Common myeloid progenitor, CD34-positive (primary cell): ENCODE measurements at places on chromosomes 4 and X.

DNA sequence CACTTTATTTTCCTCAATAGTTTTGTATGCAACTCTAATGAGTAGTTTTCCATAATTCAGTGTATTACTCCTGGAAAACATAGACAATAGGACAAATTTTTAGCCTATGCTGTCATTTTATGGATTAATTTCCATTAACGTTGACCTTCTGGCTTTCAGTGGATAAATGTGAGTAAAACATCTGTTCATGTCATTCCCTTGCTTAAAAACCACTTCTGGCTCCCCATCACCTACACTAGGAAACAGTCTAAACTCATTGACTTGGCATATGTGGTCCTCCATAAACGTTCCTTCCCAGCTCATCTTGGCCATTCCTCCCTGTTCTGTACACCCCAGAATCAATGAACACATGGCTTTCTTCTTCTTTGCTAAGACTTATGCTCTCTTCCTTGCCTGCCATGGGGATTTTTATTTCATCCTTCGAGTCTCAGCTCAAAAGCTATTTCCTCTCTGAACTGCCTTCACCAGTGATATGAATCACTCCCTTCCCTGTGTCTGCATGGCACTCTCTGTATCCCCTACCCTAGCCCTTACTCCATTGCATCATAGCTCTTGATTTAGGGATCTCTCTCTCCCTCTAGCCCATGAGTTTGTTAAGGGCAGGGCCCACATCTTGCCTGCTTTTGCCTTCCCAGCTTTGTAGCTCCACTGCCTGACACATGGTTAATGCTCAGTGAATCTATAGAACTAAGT lies 34.8 kb downstream of the DOCK11 start:
- DNase-seq = peak; percentile 42

- peak; percentile 36 for DNase-seq
Measured at GRCh38 chrX:134172588-134173259, 64.3 kb upstream of the CCDC160 start.

DNA sequence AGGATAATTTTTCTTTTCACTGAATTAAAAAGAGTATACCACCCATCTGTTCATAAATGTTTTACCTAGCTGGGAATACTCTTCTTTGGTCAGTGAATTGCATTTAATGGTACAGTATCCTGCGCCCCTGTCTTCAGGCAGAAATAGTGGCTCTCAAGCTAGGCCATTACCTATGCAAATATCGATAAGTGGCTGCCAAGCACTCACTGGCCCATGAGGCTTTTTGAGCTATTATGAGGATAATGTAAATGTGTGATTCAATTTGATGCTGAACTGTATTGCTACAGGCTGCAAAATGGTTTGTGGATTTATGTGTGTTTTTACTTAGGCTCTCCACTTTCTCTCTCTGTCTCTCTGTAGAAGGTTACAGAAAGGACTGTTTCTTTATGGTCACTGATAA lies 30.1 kb upstream of the MTMR1 start:
- DNase-seq = no peak

- no peak for DNase-seq
Measured at GRCh38 chrX:57227691-57228090, 58.8 kb upstream of the FAAH2 start.

DNA sequence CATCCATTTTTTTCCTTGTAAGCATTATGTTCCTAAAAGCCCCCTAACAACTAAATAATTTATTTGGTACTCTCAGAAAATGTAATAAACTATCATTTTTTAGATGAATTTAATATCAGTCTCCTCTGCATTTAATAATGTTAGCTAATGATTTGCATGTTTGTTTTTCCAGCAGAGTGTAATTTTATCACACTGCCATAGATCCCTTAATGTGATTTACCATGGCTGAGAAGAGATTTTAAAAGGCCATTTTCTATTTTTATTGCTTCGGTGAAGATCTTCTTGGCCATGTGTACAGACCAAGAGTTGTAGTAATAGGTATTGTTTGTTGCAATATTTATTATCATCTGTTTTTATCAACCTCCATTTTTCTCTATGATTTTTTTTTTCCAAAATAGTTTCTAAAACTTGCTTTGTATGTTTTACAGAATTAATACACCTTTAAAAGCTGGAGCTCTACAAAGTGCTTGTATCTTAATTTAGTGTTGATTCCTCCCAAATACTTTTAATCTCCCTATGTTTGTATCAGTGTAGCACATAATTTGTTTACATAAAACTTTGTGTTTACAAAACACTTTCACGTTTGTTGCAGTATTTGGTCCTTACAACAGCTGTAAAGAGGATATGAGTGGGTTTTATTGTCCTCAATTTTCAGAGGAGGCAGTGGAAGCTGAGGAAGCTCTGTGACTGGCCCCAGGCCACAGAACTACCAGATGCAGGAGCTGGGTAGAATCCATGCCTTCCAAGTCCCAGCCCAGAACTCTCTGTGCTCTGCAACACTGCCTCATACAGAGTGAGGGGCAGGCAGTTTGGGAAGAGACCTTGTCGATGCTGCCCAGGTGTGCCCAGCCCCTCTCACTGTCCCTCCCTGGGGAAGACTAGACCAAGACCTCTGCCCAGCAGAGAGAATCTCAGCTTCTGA lies 58.1 kb downstream of the FAM114A1 start:
- DNase-seq = no peak

DNA sequence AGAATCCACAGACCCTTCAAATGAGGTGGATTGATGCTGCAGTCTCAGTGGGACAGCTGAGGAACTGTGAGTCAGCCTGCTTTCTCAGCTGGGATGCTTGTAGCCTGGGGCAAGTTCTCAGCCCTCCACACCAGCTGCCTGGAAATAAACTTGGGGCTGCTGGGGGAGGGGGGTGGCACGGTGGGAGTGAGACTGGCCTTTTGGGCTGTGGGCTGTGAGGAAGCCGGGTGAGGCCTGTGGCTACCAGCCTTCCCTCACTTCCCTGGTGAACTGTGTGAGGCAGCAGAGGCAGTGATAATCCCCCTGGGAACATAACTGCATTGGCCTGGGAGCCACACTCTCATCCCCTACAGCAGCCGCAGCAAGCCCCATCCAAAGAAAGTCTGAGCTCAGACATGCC lies 114.5 kb upstream of the GUCY1A1 start:
- no peak for DNase-seq

- DNase-seq = no peak
Measured at GRCh38 chr4:74631338-74631737, 163.0 kb downstream of the BTC start.

DNA sequence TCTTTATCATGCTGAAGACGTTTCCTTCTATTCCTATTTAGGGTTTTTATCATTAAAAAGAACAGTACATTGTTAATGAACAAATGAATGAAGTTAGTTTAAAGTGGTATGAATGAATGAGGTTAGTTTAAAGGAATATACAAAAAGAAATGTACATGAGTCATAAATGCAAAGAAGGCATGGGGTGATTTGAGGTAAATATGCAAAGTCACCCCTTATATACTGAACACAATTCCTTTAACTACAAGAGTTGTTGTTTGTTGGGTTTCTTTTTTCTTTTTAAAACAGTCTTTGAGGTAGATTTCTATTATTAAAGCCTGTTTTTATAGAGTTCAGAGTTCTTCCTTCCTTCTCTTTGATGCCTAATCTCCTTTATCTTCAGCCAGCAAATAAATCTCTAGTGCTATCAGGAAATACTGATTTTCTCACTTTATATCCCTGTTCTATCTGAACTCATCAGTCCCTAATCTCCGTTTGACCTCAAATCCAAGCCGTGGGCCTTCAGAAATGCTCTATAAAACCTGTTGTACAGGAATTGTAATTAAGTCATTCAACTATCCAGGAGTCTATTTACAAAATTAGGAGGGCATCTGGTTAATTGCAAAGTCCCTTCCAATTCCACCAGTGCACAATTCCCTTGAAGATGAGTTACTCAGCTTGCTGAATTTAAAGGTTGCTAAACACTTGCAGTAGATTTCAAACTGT lies 31.6 kb upstream of the ABCG2 start:
- DNase-seq = no peak

GRCh38 chr4:75637176-75637575 lies 6.8 kb upstream of the CDKL2 start:
- no peak for DNase-seq

GRCh38 chrX:16588266-16588665 lies 61.7 kb upstream of the S100G start:
- no peak for DNase-seq

GRCh38 chr4:11889099-11889498 lies 460.4 kb upstream of the HS3ST1 start:
- DNase-seq = no peak

GRCh38 chr4:98746936-98747335 lies 88.5 kb upstream of the TSPAN5 start:
- DNase-seq = no peak

- DNase-seq = no peak
Measured at GRCh38 chr4:132866616-132867015, 282.5 kb upstream of the PCDH10 start.

DNA sequence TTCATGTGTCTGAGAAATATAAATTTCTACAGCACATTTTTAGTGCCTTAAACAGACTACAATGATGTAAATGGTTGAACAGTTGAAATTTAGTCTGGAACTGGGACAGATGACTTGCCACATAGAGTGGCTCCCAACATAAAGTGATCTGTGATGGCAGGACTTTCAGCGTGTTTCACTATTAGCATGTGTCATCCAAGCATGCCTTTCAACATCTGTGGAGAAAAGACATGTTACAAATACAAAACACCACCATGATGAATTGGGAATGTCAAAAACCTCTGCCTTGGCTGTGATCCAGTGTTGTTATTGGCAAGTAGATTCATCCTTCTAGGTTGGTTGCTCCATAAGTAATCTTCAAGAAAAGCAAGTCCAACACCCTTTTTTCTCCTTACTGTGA lies 348.7 kb downstream of the MAPK10 start:
- DNase-seq = no peak

DNA sequence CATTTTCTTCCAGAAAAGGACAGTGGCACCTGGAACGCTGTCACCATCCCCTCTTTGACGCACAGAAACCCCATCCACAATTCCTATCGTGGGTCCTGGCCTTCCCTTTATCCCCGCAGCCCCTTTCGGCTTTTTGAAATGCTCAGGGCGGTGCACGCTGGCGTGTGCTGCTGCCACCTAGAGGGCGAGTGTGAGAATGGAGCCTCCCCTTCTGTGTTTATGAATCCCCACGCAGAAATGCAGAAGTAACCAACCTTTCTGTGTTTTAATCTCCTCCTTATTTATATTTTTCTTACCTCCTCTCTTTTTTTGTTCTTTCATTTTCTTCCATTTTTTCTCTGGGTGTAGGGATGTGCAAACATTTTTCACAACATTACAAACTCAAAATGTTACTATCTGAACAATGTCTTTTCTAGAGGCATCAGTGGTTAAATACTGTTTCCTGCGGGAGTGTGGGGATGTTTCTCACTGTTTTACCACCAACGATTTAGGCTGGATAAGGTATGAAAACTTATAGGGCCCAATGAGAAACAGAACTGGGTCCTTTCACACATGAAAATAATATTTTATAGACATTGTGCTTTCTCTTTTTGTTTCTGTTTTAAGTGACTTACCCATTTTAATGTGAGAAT lies 50.0 kb downstream of the TMA16 start:
- peak; percentile 85 for DNase-seq

DNA sequence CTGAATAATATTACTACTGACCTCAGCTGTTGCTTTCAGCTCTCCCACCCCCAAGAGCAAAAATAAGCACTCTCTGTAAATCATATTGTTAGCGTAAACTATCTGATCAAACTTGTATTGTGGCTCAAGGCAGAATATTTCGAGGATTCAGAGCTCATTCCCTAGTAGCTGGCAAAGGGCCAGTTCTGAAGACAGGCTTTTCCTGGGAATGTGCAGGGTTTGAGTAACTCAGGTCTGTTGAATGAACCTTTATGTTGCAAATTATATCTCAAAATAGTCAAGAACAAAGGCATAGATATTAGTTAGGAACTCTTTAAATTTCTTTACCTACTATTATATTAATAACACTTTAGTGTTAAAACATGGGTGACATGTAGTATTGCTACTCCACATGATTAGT lies 454.9 kb downstream of the CCSER1 start:
- DNase-seq = no peak

- DNase-seq = no peak
Measured at GRCh38 chr4:139682741-139683151, 17.1 kb downstream of the MGST2 start.

- peak; percentile 92 for DNase-seq
Measured at GRCh38 chr4:6986781-6987587, 56.2 kb upstream of the TADA2B start.

- DNase-seq = no peak
Measured at GRCh38 chr4:71614621-71615020, 169.3 kb downstream of the GC start.

- no peak for DNase-seq
Measured at GRCh38 chr4:32000846-32001488, 1280.8 kb downstream of the PCDH7 start.

DNA sequence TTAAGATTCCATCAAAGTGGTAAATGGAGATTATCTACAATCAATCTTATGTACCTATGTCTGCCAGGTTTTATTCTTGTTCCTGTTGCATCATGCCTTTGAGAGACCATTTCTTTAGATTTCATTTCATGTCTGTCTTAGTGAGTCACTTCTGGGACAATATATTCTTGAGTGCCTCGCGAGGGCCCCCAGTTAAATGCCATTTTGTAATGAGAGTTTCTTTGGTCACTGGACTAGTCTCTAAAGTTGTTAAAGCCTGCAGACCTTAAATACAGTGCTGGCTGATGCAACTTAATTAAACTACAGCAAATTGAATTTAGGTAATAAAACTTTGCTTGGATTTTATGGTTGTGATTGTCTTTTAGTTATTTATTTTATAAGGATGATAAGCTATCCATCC lies 87.2 kb upstream of the PITX2 start:
- no peak for DNase-seq

- DNase-seq = no peak
Measured at GRCh38 chr4:53371049-53371448, 5.2 kb upstream of the SCFD2 start.

DNA sequence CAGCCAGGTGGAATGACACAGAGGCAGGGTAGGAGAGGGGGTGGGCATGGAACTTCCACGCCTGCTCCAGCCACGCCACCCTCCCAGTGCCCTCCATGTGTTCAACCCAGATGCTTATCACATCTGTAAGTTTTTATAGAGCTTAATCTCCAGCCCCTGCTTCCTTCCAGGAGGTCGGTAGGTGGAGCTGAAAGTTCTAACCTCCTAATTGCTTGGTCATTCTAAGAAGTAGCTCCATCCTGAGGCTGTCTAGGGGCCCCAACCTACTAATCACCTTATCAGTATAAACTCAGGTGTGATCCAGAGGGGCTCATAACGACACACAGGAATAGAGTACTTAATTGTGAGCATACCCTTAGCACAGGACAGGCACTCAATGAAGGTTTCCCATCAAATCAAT lies 18.3 kb downstream of the QDPR start:
- DNase-seq = peak; percentile 78

- peak; percentile 80 for DNase-seq
Measured at GRCh38 chr4:147794787-147795413, 63.0 kb downstream of the ARHGAP10 start.

DNA sequence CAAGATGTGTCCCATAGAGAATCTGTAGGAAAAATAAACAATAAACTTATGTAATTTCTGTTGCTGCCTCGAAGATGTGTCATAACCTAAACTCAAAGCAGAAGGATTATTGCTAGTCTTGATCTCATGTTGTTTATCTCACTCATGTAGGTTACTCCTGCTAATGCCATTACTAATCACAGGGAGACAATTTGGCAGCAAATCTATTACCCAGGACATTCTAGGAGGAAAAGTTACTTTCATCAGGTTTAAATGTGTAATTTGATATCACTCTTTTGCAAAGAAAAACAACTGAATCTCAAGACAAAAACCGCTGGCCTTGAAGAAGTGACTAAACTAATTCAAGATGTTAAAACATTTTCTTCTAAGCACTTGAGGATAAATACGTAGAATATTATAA lies 34.0 kb downstream of the LDOC1 start:
- DNase-seq = no peak
